ENCODE measurements at places on chromosomes 11 and 22.

GRCh38 chr22:25797498-25798290 lies 55.7 kb downstream of the MYO18B start:
- DNase-seq = no peak

GRCh38 chr11:65317025-65317786 lies 2.5 kb downstream of the CDC42EP2 start:
- no peak for DNase-seq

- no peak for DNase-seq
Observed at GRCh38 chr11:89503422-89503821, 12.2 kb upstream of the NOX4 start.

- DNase-seq = no peak
Observed at GRCh38 chr11:18836417-18836816, 44.8 kb upstream of the PTPN5 start.

DNA sequence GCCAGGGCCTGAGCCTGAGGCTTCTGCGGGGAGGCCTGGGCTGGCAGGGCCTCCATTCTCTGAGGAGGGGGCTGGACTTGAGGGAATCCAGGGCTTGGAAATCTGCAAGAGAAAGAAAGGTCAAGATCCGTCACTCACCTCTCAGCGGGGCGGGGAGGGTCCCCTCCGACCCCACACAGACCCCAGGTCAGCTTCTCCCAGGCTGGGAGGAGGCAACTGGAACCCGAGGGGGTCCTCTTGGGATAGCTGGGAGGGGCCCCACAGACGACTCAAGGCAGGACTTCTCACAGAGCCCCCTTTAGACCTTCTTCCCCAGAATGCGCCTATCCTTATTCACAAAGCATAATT lies 11.0 kb downstream of the TNKS1BP1 start:
- DNase-seq = no peak

- no peak for DNase-seq
Observed at GRCh38 chr11:1300121-1300520, 9.3 kb downstream of the TOLLIP start.

DNA sequence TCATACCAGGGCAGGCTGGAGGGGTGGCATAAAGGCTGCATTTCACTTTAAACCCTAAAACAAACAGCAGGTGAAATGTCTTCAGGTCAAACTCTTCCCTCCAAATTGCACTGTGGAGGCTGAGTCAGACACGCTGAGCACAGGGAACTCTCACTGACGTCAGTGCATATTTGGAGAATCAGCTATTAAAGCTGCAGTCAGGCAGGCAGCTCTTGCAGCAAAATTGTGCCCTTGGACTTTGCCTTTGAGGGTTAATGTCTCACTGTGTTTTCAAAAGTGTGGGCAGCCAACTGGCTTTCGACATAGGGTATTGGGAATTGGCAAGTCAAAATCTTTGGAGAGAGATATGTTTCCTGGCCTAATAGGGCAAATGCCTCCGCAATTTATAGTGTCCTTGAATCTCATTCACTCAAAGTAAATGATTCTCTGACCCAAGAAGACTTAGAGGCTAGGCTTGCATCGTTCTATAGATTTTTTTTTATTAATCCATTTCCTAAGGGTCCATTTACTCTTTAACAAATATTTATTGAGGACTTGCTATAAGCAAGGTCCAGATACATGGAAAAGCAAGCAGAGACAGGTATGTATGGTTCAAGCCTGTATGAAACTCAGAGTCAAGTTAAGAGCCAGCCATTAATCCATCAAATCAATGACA lies 27.7 kb upstream of the SMCO4 start:
- no peak for DNase-seq

DNA sequence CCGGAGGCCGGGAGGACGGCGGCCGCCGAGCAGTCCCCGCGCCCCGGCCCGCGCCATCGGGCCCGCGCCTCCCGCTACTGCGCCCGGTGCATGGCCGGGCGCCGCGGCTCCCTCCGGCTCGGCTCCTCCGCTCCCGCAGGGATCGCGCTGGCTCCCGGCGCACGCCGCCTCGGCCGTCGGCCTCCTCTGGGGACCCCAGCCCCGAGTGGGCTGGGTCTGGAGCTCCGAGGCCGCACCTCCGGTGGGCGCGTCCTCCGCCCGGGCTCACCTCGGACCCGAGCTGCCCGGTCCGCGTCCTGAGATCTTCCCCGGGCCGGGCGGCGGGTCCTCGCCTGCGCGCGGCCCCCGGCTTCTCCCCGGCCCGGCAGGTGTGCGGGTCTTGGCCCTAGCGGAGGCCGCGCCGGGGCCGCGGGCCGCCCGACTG lies 251 bp downstream of the SHISA8 start:
- DNase-seq = no peak

GRCh38 chr11:10991393-10991792 lies 133.5 kb upstream of the ZBED5 start:
- DNase-seq = no peak

DNA sequence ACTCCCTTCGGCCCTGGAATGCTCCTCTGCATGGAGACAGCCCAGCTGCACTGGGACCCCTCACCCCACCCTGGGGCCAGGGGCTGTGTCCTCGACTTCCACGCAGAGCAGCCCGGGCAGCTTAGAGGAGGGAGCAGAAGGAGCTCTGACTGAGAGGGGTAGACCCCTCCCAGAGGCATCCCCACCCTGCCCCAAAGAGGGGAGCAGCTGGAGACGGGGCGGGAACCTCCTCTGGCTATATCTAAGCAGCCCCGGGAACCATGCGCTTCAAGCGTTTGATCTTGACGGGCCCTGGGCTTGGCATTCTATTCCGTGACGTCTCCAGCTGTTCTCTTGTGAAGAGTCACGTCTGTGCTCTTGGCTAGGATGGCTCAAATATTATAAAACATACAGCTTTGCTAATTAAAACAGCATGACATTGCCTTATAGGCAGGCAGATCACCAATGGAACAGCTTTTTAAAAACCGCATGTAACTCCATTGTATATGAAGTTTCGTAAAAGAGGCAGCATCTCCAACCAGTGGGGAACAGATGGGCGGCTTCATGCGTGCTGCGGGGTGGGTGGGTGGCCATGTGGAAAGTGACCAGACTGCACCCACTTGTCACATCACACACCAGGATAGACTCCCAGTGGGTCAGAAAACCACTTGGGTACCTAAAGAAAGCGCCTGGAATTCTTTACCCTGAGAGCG lies 7.7 kb downstream of the KCNQ1 start:
- no peak for DNase-seq

DNA sequence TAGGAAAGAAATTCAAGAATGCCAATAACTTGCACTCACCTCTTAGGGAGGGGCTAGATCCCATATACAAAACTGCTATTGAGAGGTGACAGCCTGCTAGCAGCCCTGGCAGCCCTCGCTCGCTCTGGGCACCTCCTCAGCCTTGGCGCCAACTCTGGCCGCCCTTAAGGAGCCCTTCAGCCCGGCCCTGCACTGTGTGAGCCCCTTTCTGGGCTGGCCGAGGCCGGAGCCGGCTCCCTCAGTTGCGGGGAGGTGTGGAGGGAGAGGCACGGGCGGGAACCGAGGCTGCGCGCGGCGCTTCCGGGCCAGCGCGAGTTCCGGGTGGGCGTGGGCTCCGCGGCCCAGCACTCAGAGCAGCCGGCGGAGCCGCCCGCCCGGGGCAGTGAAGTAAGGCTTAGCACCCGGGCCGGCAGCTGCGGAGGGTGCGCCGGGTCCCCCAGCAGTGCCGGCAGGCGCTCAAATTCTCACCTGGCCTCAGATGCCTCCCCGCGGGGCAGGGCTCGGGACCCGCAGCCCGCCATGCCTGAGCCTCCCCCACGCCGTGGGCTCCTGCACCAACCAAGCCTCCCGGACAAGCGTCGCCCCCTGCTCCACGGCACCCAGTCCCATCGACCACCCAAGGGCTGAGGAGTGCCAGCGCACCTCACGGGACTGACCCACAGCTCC lies 329.9 kb downstream of the FAM181B start:
- DNase-seq = no peak

DNA sequence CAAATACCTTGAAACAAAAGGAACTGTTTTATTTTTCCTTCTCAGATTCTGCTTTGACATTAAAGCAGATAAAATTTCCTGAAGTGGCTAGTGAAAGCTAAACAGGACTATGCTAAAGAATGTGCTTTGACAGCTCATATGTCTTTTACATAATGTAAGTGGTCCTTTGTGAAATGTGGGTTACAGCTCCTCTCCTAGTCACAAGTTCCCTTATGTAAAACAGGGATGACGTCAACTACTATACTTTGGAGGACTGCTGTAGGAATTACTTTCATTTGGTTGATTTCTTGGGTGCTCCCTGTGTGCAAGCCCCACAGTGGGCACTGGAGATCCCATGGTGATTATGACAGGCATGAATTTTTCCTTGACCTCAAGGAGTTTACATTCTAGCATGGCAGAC lies 216.6 kb upstream of the NARS2 start:
- no peak for DNase-seq

Measured in CD4-positive, alpha-beta T cell treated with Interferon gamma for 1 hour (primary cell).